T-cell (primary cell): ENCODE measurements at places on chromosomes 2 and 18. TPM values are rescaled to one million over a fixed set of nuclear protein-coding genes. Genes with fewer than 3 reads are reported as not detected.
A peak's percentile ranks its signal among the peaks of the same experiment; 100 is the strongest.

DNA sequence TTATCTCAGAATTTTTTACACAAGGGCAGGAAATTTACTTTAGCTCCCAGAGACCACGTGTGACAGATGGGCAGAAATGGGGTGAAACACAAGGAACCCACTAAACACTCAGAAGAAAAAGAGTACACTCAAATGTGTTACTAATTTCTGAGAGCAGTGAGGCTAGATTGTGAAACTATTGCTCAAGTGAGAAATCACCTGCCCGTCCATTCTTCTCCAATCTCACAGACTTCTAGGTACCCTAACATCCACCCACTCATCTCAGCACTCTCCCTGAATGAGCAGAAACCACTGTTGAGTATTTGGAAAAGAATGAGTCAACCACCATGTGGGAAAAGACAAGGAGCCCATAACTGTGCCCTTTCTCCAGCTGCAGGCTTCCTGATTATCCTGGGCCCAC lies 293.0 kb upstream of the CDH2 start:
- no peaks in the 10 kb centered on the region for H3K4me1 ChIP-seq
- no peak overlapping the region for H3K4me3 ChIP-seq
- H3K36me3 ChIP-seq: no peaks in the 10 kb centered on the region
- no peak for DNase-seq
- H3K27me3 ChIP-seq: no peaks in the 10 kb centered on the region

The HOXD13 gene
- not detected for total RNA-seq

DNA sequence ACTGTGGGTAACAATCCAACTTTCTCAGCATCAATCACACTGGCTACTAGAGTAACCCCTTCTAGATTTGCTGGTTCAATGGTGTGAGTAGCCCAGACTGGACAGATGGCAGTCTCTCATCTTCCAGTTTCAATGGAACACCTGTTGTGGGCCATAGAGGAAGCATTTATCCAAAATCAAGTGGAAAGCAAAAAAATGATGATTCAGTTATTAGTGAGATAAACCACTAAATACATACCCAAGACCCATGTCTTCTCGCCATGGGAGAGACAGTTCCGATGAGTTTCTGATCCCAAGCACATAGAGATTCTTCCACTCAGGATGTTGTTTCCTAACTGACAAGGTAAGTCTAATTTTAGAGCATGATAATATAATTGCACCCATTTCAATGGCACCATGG lies 194.0 kb downstream of the IRS1 start:
- H3K36me3 ChIP-seq: no peaks in the 10 kb centered on the region
- no peak overlapping the region for H3K27ac ChIP-seq
- H3K4me3 ChIP-seq: no peak overlapping the region
- DNase-seq: no peak
- no peaks in the 10 kb centered on the region for H3K27me3 ChIP-seq

The TMEM17 gene
- not detected for total RNA-seq

- no peak overlapping the region for H3K4me3 ChIP-seq
- no peak for DNase-seq
- H3K36me3 ChIP-seq: peaks cover 9% of the 10 kb centered on the region
- H3K27me3 ChIP-seq: no peaks in the 10 kb centered on the region
Measured at GRCh38 chr2:11444737-11445136, 21.2 kb downstream of the E2F6 start.

The ZBTB7C gene
- not detected for total RNA-seq

- H3K27me3 ChIP-seq: no peaks in the 10 kb centered on the region
- H3K4me1 ChIP-seq: no peaks in the 10 kb centered on the region
Measured at GRCh38 chr18:13198701-13199100, 19.9 kb upstream of the LDLRAD4 start.

DNA sequence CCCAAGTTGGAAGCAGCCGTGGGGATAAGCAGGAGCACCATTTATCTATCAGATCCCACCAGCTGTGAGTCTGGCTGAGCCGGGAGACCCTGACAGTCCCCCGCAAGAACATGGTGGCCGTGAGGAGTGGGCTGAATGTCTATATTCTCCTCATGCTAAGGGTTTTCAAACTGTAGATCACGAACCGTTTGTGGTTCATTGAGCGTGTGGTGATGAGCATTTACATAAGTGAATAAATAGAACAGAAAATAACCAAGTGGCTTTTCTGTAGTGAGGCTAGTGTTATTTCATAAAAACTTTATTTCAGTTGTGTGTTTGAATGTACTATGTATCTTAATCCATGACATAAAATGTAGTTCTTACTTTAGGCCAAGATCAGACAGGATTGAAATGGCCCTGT lies 190.2 kb upstream of the APCDD1 start:
- no peak overlapping the region for H3K4me3 ChIP-seq
- no peak overlapping the region for H3K27ac ChIP-seq
- H3K36me3 ChIP-seq: no peaks in the 10 kb centered on the region
- no peaks in the 10 kb centered on the region for H3K27me3 ChIP-seq
- no peaks in the 10 kb centered on the region for H3K4me1 ChIP-seq

DNA sequence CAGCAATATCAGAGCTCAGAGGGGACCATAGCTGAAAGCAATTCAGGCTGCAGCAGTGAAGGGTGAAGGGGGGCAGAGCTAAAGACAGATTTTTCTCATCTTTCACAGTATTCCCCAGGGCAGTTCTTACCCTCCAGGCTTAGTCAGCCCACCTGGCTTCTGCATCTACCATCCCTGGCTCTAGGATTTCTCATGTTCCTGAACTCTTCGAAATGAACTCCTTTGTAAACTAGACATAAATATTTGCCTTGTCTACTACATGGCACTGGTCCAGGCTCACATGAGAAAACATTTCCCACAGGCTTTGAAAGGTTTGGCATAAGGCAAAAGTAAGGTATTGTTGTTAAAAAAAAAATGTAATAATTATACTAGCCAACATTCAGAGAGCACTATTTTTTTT lies 23.6 kb upstream of the NEB start:
- no peaks in the 10 kb centered on the region for H3K27me3 ChIP-seq
- no peak overlapping the region for H3K4me3 ChIP-seq
- H3K4me1 ChIP-seq: no peaks in the 10 kb centered on the region
- no peak for DNase-seq
- no peaks in the 10 kb centered on the region for H3K36me3 ChIP-seq

- no peaks in the 10 kb centered on the region for H3K36me3 ChIP-seq
- DNase-seq: no peak
- no peak overlapping the region for H3K4me3 ChIP-seq
- peaks cover 10% of the 10 kb centered on the region for H3K27me3 ChIP-seq
- H3K27ac ChIP-seq: no peak overlapping the region
- no peaks in the 10 kb centered on the region for H3K4me1 ChIP-seq
Measured at GRCh38 chr2:1964659-1965058, 220.3 kb upstream of the PXDN start.

The KLHL41 gene
- 0.23 TPM for total RNA-seq

- no peaks in the 10 kb centered on the region for H3K27me3 ChIP-seq
- DNase-seq: no peak
- no peak overlapping the region for H3K27ac ChIP-seq
- H3K4me3 ChIP-seq: no peak overlapping the region
- no peaks in the 10 kb centered on the region for H3K4me1 ChIP-seq
Measured at GRCh38 chr2:192247456-192247855, 52.7 kb upstream of the TMEFF2 start.

GRCh38 chr2:20128506-20129330 lies 77.3 kb upstream of the LAPTM4A start:
- no peak for DNase-seq
- no peak overlapping the region for H3K27ac ChIP-seq
- H3K4me3 ChIP-seq: no peak overlapping the region
- no peaks in the 10 kb centered on the region for H3K4me1 ChIP-seq
- H3K27me3 ChIP-seq: peaks cover 32% of the 10 kb centered on the region

GRCh38 chr2:218270721-218271486 lies 585 bp downstream of the PNKD start:
- H3K27ac ChIP-seq: peak overlapping the region; percentile 3
- H3K36me3 ChIP-seq: peaks cover 48% of the 10 kb centered on the region
- DNase-seq: no peak
- H3K4me3 ChIP-seq: peak overlapping the region; percentile 71
- H3K27me3 ChIP-seq: no peaks in the 10 kb centered on the region

DNA sequence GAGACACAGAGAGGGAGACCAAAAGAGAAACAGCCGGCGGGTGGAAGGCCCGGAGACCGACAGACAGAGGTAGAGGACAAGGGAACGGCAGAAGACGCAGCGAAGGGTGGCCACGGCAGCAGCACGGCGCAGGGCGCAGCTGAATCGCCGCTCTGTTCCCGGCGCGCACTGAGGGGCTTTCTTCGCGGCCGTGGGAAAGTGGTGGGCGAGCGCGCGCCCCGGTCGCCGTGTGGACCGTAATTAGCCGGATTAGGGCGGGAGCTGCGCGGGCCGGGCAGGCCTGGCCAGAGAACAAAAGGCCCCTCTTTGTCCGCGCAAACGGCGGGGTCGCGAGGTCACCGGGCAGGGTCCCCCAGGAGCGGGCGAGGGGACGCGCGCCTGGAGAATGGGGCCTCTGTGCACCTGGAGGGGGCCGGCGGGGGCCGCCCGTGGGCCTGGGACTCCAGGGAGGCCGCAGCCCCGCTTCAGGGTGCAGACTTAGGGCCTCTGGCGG lies 158.3 kb downstream of the ZFP36L2 start:
- no peak overlapping the region for H3K27ac ChIP-seq
- no peaks in the 10 kb centered on the region for H3K36me3 ChIP-seq
- no peak overlapping the region for H3K4me3 ChIP-seq
- no peaks in the 10 kb centered on the region for H3K27me3 ChIP-seq

The ACOXL gene
- total RNA-seq: not detected

GRCh38 chr2:36367486-36367885 lies 11.9 kb downstream of the CRIM1 start:
- no peaks in the 10 kb centered on the region for H3K27me3 ChIP-seq
- no peaks in the 10 kb centered on the region for H3K4me1 ChIP-seq
- no peak for DNase-seq
- no peaks in the 10 kb centered on the region for H3K36me3 ChIP-seq

The PLB1 gene
- 1.6 TPM for total RNA-seq

- DNase-seq: peak; percentile 30
- H3K27ac ChIP-seq: peak within 1 kb of the TSS; percentile 83
- no peaks in the 10 kb centered on the region for H3K36me3 ChIP-seq
- H3K27me3 ChIP-seq: no peaks in the 10 kb centered on the region
- H3K4me3 ChIP-seq: peak within 1 kb of the TSS; percentile 81
- peaks cover 42% of the 10 kb centered on the region for H3K4me1 ChIP-seq
Measured at GRCh38 chr2:68734688-68735525, at the start of gene ARHGAP25. TSS of gene ARHGAP25 (plus strand) at chr2:68734811. CDS start at chr2:68735200, 389 bp downstream.

The CCDC141 gene
- 44.8 TPM for total RNA-seq

- H3K27ac ChIP-seq: no peak overlapping the region
- DNase-seq: no peak
- no peaks in the 10 kb centered on the region for H3K27me3 ChIP-seq
- H3K36me3 ChIP-seq: no peaks in the 10 kb centered on the region
Measured at GRCh38 chr2:233689501-233689900, 3.2 kb upstream of the UGT1A6 start.

The CGREF1 gene
- total RNA-seq: 0.28 TPM

DNA sequence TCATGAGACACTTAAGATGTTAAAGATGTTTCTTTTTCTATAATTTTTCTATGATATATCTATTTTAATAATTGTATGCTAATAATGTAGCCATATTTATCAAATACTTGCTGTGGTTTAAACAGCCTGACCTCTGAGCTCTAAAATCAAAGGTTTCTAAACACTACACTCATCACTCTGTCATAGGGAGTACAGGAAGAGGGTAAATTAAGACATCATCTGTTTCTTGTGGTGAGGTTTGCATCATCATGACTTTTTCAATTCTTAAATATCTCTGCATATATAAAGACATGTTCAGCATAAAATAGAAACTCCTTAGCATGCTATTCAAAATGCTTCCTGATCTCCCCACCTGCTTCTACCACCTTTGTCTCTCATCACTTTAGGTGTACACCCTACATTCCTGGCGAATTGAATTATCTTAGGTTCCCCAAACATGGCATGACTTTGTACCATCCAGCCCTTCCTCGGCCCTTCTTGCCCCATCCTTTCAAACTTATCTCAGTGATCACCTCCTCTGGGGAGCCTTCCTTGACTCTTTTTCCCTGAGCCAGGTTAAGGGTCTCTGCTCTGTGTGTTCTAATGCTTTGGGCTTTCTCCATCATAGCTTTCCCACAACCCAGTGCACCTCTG lies 105.3 kb upstream of the TTN start:
- DNase-seq: no peak
- H3K36me3 ChIP-seq: peaks cover 4% of the 10 kb centered on the region
- H3K4me3 ChIP-seq: no peak overlapping the region
- no peak overlapping the region for H3K27ac ChIP-seq

The OR6B2 gene
- total RNA-seq: not detected

DNA sequence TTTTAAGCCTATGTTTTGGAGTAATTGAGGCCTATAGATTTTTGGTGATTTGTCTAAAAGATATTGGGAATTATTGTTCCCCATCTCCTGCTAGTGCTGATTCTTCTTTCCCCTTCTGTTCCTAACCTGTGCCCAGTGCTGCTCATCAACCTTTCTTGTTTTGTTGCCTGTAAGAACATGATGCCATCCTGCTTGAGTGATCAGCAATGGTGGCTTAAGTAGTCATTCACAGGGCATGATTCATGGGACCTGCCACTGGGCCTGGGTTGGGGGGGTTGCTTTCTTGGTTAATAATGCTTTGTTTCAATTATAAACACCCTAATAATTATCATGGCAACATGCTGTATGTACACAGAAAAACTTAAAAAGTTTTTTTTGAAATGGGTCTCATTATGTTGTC lies 562.9 kb upstream of the SETBP1 start:
- no peak for DNase-seq
- H3K4me1 ChIP-seq: no peaks in the 10 kb centered on the region
- no peaks in the 10 kb centered on the region for H3K27me3 ChIP-seq
- no peak overlapping the region for H3K27ac ChIP-seq
